Tibial nerve (tissue), 4 donors: ENCODE measurements at places on chromosomes 11 and 22. TPM values are rescaled to one million over a fixed set of nuclear protein-coding genes. Genes with fewer than 3 reads are reported as not detected.

DNA sequence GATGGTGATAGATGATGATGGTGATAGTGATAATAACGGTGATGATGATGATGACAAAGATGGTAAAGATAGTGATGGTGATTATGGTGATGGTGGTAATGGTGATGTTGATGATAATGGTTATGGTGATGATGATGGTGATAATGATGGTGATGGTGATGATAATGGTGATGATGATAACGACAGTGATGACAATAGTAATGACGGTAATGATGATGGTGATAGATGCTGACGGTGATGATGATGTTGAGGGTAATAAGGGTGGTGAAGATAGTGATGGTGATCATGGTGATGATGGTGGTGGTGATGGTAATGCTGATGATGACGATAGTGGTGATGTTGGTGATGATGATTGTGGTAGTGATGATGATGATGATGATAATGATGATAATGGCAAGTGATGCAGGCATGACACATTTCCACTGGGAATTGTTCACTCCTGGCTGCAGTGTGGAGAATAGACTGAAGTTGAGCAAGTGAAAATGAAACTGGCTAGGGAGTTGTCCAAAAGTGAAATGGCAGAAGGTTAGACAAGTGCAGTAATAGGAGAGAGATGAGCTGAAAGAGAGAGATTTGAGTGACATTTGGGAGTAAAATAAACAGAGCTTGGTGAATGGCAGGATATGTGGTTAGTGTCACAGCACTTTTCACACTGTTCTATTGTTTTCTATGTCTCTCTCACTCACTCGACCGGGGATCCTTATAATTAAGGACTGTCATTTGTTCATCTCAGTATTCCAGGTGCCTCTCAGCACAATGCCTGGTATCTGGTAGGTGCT lies 992.5 kb downstream of the OPCML start:
- no peak overlapping the region for H3K4me3 ChIP-seq
- no peak overlapping the region for H3K27ac ChIP-seq
- no peaks in the 10 kb centered on the region for H3K36me3 ChIP-seq
- no peaks in the 10 kb centered on the region for H3K27me3 ChIP-seq

- no peak overlapping the region for H3K27ac ChIP-seq
- H3K4me1 ChIP-seq: no peaks in the 10 kb centered on the region
- H3K4me3 ChIP-seq: no peak overlapping the region
- H3K27me3 ChIP-seq: no peaks in the 10 kb centered on the region
- DNase-seq: no peak
- H3K36me3 ChIP-seq: no peaks in the 10 kb centered on the region
These were observed 5.1 kb downstream of the DKK3 start for GRCh38 chr11:12003336-12003735.

GRCh38 chr11:36365907-36366306 lies 69.8 kb downstream of the PRR5L start:
- no peak for DNase-seq
- H3K27me3 ChIP-seq: no peaks in the 10 kb centered on the region
- no peaks in the 10 kb centered on the region for H3K36me3 ChIP-seq

DNA sequence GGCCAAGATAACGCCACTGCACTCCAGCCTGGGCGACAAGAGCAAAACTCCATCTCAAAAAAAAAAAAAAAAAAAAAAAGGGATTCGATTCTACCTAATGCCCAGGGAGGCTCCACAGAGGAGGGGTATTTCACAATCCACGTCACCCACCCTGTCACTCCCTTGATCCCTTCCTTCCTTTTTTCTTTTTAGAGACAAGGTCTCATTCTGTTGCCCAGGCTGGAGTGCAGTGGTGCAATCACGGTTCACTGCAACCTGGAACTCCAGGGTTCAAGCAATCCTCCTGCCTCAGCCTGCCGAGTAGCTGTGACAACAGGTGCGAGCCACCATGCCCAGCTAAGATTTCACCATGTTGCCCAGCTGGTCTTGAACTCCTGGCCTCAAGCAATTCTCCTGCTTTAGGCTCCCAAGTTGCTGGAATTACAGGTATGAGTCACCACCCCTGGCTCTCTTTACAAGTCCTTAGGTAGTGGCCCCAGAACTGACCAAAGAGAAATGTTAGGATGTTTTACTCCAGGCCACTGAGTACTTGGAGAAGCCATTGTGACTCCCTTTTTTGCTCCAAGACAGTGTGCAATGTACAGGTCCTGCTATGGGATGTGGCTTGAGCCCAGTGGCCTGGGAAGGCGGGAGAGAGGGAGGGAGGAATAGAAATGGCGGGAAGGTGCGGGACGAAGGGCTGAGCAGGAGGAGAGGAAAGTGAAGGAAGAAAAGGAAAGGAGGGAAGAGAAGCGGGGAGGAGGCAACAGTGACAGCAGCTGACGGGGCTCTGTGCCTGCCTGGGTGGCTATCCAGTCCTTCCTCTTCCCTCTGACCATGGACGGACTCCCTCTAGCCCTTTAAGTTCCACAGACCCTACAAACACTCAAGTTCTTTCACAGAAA lies 11.8 kb upstream of the FXYD2 start:
- no peak overlapping the region for H3K4me3 ChIP-seq
- no peak overlapping the region for H3K27ac ChIP-seq
- DNase-seq: no peak
- H3K27me3 ChIP-seq: no peaks in the 10 kb centered on the region

DNA sequence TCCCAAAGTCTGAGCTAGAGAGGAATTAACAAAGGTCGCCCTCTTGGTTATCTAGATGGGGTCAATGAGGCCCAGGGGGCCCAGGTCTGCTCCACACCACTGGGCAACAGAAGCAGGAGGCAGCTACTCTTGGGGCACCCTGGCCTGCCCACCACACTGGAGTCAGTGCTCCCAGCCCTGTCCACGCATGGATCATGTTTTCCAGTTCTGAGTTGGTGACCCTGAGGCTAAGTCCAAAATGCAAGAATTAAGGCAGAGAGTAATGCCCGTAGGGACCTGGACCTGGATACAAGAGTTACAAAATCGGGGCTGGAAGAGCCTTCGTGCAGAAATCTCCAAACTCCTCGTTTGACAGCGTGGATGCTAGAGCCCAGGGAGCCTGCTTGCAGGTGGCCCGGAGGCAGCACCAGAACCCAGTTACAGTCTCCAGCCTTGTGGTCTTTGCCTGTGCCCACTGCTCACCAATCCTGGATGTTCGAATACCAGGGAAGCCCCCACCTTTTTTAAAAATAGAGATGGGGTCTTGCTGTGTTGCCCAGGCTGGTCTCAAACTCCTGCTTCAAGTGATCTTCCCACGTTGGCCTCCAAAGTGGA lies 6.1 kb upstream of the THRSP start:
- H3K27me3 ChIP-seq: no peaks in the 10 kb centered on the region
- no peak for DNase-seq
- peaks cover 4% of the 10 kb centered on the region for H3K4me1 ChIP-seq
- no peaks in the 10 kb centered on the region for H3K36me3 ChIP-seq
- no peak overlapping the region for H3K4me3 ChIP-seq

- H3K27ac ChIP-seq: no peak overlapping the region
- no peak overlapping the region for H3K4me3 ChIP-seq
- no peaks in the 10 kb centered on the region for H3K27me3 ChIP-seq
- no peaks in the 10 kb centered on the region for H3K36me3 ChIP-seq
- DNase-seq: no peak
- H3K4me1 ChIP-seq: peaks cover 11% of the 10 kb centered on the region
These were observed 389.1 kb downstream of the AASDHPPT start for GRCh38 chr11:106466521-106467080.

GRCh38 chr11:124877910-124878758 lies 12.9 kb downstream of the ROBO3 start:
- no peaks in the 10 kb centered on the region for H3K4me1 ChIP-seq

DNA sequence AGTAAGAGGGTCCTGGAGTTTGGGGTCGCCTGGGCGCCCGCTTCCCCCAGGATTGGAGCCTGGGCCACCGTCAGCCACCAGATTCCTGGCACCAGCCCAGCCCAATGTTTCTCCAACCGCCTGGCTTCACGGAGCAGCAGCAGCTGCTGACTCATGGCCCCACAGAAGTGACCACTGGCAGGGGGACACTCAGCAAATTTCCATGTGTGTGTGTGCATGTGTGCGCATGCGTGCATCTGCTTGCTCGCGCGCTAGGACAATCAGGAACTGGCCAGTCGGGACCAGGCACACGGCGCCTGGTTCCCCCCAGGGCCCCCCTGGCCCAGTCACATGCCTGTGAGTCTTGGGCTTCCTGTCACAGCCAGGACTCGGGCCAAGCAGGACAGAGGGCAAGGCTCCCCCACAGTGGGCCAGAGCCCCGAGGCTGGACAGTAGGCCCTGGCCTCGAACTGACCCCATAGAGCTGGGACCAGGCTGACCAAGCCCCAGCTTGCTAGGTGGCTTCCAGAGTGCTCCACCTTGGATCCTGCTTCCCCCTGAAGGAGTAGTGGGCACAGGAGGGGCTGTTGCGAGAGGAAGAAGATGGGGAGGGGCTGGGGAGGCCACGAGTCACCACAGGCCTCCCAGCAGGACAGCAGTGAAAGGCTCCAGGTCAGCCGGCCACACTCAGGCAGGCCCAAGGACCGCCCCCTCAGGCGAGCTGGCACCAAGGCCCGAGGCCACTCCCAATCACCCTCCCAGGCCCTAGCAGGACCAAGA lies 3.2 kb downstream of the CTSD start:
- no peaks in the 10 kb centered on the region for H3K27me3 ChIP-seq
- peaks cover 71% of the 10 kb centered on the region for H3K4me1 ChIP-seq
- peaks cover 22% of the 10 kb centered on the region for H3K36me3 ChIP-seq
- H3K4me3 ChIP-seq: no peak overlapping the region
- peak; percentile 67 for DNase-seq

DNA sequence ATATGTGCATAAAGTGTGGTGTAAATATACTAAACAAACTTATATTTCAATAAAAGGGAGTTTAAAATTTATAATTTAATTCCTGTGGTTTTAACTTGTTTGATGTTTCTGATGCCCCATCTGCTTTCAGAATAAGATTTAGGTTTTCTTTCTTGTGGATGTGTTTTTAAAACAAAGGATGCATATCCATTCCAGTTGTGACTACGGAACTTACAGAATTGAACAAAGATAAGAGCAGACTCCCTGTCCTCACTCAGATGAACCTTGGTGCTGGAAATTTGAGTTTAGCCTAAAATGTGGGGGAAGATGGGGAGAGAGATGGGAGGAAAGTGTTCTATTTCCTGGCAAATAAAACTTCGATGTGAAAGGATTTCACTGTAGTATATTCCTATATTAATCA lies 2.5 kb downstream of the FJX1 start:
- no peaks in the 10 kb centered on the region for H3K36me3 ChIP-seq

DNA sequence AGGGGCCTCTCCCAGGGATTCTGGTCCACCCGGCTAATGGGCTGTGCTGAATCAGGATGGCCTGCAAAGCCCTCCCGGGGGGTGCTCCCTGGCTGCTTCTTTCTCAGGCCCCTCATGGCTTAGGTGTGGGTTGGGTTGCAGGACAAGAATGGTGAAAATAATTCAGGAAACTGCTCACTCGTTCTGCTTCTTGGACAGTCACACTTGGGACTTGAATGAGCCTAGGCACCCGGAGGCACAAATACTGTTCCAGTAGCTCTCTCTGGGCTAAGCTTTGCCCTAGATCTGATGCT lies 83.2 kb downstream of the TRIM29 start:
- no peaks in the 10 kb centered on the region for H3K36me3 ChIP-seq
- DNase-seq: no peak
- H3K27me3 ChIP-seq: no peaks in the 10 kb centered on the region
- no peaks in the 10 kb centered on the region for H3K4me1 ChIP-seq
- H3K27ac ChIP-seq: no peak overlapping the region
- no peak overlapping the region for H3K4me3 ChIP-seq

- H3K4me3 ChIP-seq: no peak overlapping the region
- no peak overlapping the region for H3K27ac ChIP-seq
- peaks cover 24% of the 10 kb centered on the region for H3K36me3 ChIP-seq
These were observed 5.8 kb downstream of the PITPNB start for GRCh38 chr22:27913162-27913741.

- no peak for DNase-seq
- no peak overlapping the region for H3K4me3 ChIP-seq
- H3K27ac ChIP-seq: no peak overlapping the region
- H3K36me3 ChIP-seq: no peaks in the 10 kb centered on the region
These were observed 109.5 kb downstream of the TEAD1 start for GRCh38 chr11:12783765-12784164.

DNA sequence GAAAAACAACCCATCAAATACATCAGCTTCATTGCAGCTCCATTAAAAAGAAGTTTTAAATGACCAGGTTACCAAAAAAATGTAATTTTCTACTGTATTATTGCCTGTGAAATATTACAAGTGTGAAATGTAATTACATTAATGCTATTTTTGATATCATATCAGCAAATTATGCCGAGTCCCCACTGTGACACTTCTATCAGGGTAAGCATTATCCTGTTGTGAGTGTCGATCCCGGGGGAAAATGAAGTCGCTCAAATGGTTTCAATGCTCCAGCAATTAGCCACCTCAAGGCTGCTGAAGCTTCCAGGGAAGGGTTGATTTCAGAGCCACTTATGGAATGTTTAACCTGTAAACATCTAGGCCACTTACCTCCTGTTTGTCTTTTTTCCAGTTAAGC lies 70.4 kb downstream of the RCN1 start:
- no peaks in the 10 kb centered on the region for H3K4me1 ChIP-seq
- no peaks in the 10 kb centered on the region for H3K36me3 ChIP-seq
- H3K4me3 ChIP-seq: no peak overlapping the region
- H3K27me3 ChIP-seq: no peaks in the 10 kb centered on the region

- H3K27ac ChIP-seq: peak overlapping the region; percentile 20
- H3K4me1 ChIP-seq: peaks cover 4% of the 10 kb centered on the region
- no peak for DNase-seq
- H3K27me3 ChIP-seq: no peaks in the 10 kb centered on the region
- no peak overlapping the region for H3K4me3 ChIP-seq
- H3K36me3 ChIP-seq: no peaks in the 10 kb centered on the region
These were observed 21.2 kb upstream of the TRIM44 start for GRCh38 chr11:35641171-35641897.

DNA sequence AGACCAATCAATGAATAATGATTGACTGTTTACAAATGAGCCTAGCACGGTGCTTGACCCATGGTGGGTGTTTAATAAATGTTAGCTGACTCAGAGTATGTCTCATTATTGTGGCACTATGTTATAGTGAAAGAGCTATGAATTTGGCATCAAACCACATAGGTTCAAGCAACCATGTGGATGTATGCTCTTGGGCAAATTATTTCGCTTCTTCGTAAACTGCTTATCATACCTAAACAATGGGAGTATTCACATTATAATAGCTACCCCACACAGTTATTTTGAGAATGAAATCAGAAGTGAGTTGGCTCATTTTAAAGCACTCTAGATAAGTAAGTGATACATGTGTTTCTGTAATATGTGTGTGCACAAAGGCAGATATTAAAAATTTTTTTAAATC lies 118.7 kb upstream of the HSD17B12 start:
- peaks cover 18% of the 10 kb centered on the region for H3K4me1 ChIP-seq
- H3K27ac ChIP-seq: no peak overlapping the region
- no peak overlapping the region for H3K4me3 ChIP-seq
- no peak for DNase-seq

GPHA2 gene
- not detected for total RNA-seq

UPK3A gene
- not detected for total RNA-seq

ALG9 gene
- total RNA-seq: 29.9 TPM

OR52E4 gene
- total RNA-seq: not detected

OR51B5 gene
- total RNA-seq: 1.3 TPM

ZBTB16 gene
- total RNA-seq: 668 TPM
